Substantia nigra (tissue), 51 donors: ENCODE measurements at places on chromosomes 11 and 22.

DNA sequence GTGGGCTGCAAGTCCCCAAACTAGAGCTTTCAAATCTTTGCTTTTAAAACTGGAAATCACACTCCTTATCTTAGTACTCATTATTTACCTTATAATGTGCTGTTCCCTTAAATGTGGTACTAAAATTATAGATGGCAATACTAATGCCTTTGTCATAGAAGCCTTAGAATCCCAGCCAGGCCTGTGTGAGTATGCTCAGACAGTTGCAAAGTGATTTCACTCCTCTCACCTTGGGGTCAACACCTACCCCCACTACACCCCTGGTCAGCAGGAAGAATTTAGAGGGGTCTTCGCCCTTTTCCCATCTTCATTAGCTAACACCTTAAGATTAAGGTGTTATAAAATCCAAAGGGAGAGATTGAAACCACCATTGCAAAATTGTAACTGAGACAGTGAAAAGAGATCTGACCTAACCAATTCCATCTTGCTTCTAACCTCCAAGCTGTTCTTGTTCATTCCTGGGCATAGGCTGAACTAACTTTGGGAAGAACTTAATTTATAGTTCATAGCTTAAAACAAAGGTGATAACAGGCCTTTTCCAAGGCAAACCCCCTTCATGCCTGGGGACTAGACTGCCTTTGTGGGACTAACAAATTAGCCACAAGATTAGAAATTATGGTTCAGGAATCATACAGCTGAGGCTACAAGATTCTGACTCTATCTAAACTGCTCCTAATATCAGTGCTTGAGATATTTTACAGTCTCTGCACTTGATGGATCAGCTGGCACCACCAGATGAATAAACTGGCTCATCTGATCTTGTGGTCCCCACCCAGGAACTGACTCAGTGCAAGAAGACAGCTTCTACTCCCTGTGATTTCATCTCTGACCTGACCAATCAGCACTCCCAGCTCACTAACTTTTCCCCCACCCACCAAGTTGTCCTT lies 10.4 kb upstream of the MRPL17 start:
- DNase-seq, result no peak

DNA sequence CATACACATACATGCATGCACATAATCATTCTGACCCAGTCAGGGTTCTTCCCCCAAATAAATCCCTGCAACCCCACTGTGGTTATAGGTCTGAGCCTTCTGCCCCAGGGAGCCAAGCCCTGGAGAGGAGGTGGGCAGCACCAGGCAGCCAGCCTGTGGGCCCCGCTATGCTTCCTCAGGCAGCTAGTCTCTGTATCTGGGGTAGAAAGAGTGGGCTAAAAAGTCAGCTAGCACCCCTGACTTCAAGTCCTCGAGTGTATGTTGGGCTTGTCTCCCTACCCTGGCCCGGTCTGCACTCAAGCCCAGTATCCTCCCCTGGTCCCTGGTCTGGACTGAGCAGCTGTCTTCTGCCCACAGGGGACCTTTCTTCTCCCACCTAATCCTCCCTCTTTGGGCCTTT lies 28.0 kb downstream of the KCNQ1OT1 start:
- no peak for DNase-seq

DNA sequence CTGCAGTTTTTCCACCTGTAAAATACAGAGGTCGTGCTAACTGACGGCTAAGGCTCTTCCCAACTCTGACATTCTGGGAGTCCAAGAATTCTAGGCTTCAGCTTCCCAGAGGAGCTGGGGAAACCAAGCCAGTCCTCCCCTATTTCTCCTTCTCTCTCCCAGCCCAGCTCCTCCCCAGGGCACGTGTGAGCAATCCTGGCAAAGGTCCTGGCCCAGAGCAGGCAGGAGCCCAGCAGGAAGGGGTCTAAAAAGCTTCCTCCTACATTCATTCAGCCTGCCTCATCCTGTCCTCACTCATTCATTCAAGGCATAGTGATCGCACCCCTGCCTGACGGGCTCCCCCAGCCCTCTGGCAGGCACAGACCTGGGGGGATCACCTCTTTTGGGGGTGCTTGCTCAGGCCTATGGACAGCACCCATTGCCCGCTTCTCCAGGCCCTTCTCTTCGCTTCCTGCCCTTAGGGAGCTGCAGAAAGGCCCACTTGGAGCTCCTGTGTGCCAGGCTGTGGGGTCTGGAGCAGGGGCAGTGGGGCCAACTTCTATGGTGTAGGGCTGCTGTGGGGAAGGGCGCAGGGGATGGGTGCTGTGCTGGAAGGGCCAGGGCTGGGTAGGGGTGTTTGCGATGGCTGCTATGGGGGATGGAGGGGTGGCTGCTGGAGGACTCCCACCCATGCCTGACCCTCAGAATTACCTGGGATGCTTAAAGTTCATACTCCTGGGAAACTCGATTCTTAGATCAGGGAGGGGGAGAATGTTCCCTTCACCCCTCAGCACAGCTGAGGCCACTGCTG lies 9.8 kb downstream of the KCNC1 start:
- DNase-seq, result no peak

GRCh38 chr11:46977038-46977813 lies 40.7 kb downstream of the CSTPP1 start:
- peak; percentile 19 for DNase-seq

- DNase-seq, result no peak
Measured at GRCh38 chr11:26219183-26220117, 112.5 kb upstream of the ANO3 start.

GRCh38 chr22:18148293-18148965 lies 1.5 kb upstream of the USP18 start:
- no peak for DNase-seq

GRCh38 chr11:91373497-91373896 lies 851.1 kb upstream of the FAT3 start:
- DNase-seq, result no peak

- no peak for DNase-seq
Measured at GRCh38 chr22:19734837-19735382, 11.6 kb downstream of the GP1BB start.

GRCh38 chr22:20577045-20577444 lies 69.6 kb downstream of the MED15 start:
- no peak for DNase-seq

DNA sequence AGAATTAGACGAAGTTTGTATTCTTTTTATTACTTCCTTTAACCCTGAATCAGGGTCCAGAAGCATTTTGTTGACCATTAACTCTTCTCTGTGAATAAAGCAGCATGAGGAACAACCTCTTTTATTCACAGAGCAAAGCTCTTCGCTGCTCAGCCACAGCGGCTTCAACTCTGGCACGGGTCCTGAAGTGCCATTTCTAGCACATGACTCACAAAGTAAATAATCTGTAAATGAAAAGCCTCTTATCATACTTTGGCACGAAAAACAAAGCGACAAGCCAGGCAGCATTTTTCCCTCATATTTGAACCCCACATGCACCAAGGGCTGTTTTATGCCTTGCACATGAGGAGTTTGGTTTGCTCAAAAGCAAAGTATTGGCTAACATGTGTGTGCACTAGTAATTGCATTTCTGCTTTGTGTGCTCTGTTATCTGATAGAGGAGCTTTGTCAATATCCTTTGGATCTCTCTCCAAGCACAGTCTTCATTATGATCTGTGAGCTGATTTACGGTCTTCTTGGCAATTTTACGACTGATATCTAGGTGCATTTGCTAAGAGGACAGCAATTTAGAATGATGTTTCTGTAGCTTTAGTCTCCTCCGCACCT lies 33.0 kb upstream of the APOBEC3A start:
- peak; percentile 8 for DNase-seq

DNA sequence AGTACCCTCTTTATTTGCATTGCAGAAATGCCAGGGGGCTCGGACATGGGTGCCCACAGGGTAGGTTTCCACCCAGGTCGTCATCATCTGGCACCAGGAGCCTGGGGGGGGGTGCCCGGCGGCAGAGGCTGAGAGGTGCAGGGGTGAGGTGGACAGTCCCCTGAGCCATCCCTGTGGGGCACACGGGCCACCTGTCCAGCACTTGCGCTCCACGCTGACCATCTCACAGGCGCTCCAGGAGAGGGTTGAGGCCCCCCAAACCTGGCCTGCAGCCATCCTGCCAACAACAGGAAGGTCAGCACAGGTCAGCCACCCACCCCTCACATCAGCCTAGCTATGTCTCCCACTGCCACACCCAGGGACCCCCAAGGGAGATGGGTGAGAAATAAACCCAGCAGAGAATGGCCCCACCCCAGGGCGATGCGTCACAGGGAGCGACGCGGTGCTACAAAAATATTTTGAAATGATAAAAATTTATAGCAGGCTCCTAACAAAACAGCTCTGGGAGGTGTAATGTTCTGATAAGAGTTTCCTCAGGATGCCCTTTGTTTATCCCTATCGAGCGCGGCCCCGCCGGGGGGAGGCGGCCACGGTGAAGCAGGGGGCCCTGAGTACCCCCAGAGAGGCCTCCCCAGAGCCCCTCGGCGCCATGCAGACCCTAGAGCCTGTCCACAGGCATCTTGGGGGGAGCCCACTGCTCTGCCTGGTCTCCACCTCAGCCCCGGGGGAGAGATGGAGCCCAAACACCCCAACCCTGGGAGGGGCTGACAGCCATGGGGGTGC lies 21.0 kb upstream of the GNB1L start:
- DNase-seq, result no peak

DNA sequence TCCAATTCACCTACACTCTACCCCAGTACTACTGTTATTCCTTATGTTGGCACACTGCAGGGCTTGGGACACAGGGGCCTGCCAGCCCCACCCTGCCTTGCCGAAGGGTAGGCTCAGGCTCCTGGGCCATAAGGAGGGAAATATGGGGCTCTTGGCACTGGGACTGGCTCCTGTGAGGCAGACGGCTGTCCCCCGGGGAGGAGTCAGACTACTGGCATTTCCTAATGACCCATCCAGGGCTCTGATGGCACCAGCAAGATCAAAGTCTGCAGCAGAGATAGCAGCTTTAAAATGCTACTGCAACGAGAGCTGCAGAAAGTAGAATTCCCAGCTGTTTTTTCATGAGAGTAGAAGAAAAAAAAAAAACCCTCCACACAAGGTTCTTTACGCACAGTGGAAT lies 42.2 kb upstream of the CYP2D6 start:
- DNase-seq, result no peak

DNA sequence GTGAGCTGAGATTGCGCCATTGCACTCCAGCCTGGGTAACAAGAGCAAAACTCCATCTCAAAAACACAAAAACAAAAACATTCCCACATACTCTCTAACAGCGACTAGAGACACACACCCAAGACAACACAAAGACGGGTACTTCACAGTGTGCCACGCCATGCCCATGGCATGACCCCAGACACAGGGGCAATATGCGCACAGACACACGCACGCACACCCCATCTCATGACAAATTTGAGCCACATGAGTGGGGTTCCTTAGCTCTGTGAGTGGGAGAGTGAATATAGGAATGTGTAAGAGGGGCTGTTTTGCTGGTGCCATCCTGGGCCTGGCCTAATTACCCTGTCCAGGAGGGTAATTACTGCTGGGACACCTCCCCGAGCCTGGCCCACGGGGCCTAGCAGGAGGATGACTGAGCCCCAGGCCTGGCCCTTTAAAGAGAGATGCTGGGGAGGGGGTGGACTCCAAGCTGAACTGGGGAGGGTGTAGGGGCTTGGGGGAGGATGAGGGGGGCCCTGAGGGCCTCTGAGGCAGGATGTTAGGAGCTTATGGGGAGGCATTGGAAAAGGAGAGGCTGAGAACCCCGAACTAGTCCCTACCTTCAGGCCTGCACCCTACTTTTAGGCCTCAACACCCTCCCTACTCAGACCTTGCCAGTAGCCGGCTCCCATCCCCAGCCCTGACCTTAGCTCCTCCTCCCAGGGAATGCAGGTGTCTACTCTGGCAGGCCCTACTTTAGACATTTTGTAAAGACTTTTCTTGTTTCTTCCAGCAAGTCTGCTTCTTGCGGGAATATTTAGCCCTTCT lies 1.5 kb downstream of the LTBP3 start:
- DNase-seq, result no peak

DNA sequence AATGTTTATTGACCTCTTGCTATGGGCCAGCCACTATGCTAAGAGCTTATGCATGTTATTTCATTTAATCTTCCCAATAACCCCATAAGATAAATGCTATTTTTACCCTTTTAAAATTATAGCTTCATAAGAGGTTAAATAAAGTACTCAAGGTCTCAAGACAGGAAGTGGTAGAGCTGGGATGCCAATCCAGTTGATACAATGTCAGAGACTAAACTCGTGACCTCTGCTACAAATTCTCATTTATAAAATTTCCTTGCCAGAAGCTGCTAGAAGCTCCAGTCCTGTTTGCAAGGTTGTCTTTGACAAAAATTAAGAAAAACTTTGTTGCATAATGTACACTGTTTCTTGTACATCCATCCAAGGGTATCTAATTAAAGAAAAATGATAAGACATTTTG lies 265.9 kb upstream of the MPPED2 start:
- DNase-seq, result no peak

DNA sequence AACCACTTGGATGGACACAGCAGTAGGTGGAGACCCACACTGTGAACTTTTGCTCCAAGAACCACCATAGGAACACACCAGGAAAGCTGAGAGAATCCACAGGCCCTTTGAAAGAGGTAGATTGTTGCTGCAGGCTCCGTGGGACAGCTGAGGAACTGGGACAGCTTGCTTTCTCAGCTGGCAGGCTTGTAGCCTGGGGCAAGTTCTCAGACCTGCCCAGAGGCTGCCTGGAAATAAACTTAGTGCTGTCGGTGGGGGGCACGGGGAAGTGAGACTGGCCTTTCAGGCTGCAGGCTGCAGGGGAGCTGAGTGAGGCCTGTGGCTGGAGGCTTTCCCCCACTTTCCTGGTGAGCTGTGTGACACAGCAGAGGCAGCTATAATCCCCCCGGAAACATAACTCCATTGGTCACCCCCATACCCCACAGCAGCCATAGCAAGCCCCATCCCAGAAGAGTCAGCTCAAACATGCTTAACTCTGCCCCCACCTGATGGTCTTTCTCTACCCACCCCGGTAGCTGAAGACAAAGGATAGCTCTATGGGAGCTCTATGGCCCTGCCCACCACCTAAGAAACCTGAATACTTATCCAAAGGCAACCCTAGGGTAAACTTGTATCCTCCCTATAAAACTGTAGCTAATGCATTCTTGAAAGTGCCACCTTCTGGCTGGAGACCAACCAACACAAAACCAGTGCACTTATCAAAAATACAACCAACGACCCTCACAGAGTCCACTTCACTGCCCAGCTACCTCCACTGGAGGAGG lies 21.4 kb upstream of the ACRV1 start:
- no peak for DNase-seq

DNA sequence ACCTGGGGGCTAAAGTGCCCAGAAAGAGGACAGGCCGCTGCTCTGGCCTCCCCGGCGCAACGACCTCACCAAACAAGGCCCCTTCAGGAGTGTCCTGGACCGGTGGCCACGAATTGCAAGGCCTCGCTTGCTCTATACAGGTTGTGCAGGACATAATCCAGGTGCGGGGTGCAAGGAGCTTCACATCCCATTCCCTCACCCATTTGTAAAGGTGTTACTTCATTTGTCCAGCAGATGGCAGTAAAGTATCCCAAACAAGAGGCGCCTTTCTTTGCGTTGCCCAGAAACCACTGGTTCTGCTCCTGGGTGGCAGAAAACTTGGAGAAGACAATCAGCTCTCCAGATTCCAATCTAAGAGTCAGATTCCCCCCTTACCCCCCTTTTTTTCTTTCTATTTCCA lies 35.9 kb upstream of the PRDM11 start:
- DNase-seq, result no peak
